ENCODE measurements at places on chromosomes 16 and 17.

DNA sequence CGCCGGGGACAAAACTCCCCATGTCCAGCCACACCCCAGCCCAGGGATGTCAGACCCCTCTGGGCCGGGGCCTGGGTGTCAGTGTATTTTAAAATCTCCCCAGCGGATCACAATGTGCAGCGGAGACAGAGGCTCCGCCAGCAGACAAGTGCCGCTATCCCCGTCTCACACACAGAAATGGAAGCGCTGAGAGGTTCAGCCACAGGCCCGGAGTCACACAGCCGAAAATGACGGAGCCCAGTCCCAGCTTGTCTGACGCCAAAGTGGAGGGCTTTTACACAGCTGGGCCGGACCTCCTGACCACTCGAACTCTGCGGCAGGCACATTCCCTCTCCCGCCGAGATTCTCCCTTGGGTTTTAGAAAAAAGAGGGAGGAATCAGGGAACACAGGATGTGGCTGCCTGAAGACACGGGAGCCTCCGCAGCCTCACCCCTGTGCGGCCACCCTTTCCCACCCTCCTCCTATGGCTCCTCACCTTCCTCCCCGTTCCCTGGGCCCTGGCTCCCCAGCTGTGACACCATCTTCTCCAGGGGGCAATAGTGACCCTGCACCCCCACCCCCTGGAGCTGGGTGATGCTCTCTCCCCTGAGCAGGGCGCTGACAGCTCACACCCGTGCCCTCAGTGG is 6.8 kb upstream of the OSGIN1 start:
- DNase-seq = no peak

- no peak for DNase-seq
These were observed 1.5 kb upstream of the GLG1 start for GRCh38 chr16:74608381-74608780.

DNA sequence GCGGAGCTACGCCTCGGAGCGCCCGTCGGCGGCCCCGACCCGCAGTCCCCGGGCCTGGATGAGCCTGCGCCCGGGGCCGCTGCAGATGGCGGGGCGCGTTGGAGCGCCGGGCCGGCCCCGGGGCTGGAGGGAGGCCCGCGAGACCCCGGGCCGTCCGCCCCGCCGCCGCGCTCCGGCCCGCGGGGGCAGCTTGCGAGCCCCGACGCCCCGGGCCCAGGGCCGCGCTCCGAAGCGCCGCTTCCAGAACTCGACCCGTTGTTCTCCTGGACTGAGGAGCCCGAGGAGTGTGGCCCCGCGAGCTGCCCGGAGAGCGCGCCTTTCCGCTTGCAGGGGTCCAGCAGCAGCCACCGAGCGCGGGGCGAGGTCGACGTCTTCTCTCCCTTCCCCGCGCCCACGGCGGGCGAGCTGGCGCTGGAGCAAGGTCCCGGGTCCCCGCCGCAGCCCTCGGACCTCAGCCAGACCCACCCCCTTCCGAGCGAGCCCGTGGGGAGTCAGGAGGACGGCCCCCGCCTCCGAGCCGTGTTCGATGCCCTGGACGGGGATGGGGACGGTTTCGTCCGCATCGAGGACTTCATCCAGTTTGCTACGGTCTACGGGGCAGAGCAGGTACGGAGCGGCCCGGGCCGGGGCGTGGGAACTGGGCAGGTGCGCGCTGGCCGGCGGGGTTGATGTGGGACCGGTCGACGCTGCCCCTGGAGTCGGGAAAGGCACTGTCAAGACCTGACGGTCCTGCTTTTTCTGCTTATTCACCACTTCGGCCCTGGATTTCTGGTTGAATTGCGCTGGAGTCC is 861 bp downstream of the RAB11FIP3 start:
- no peak for DNase-seq

DNA sequence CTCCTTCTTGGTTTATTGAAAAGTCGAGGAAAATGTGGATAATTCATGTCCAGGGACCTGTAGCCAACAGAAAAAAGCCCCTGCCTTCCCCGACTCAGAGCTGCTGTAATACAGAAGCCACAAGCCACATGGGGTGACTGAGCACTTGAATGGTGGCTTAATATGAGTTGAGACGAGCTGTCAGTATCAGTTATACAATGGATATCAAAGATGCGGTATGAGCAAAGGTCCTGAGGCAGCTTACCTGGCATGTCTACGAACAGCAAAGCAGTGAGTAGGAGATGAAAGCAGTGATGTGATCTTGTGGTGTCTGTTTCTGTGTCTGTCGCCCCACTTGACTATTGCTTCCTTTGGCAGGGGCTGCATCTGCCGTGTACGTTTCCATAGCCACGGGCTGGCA is 12.2 kb upstream of the RMI2 start:
- DNase-seq = no peak

GRCh38 chr17:8922451-8922850 is 43.1 kb downstream of the PIK3R5 start:
- DNase-seq = no peak

DNA sequence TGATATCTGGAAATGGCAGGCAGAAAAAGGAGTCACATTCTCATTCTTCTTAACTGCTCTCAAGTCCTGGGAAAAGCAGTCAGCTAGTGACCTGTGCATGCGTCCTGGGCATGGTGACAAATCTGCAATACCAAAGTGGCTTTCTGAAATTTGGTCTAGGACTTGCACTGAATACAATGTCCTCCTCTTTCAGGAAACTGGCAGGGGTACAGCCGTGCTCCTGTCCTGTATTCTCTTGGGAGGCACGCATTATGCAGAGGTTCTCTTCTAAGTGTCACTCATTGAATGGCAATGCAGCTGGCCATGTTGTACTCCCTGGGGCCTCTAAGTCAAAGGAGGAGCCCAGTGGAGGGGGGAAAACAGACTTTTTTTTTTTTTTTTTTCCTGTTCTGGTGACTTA is 10.6 kb downstream of the PHF12 start:
- no peak for DNase-seq

DNA sequence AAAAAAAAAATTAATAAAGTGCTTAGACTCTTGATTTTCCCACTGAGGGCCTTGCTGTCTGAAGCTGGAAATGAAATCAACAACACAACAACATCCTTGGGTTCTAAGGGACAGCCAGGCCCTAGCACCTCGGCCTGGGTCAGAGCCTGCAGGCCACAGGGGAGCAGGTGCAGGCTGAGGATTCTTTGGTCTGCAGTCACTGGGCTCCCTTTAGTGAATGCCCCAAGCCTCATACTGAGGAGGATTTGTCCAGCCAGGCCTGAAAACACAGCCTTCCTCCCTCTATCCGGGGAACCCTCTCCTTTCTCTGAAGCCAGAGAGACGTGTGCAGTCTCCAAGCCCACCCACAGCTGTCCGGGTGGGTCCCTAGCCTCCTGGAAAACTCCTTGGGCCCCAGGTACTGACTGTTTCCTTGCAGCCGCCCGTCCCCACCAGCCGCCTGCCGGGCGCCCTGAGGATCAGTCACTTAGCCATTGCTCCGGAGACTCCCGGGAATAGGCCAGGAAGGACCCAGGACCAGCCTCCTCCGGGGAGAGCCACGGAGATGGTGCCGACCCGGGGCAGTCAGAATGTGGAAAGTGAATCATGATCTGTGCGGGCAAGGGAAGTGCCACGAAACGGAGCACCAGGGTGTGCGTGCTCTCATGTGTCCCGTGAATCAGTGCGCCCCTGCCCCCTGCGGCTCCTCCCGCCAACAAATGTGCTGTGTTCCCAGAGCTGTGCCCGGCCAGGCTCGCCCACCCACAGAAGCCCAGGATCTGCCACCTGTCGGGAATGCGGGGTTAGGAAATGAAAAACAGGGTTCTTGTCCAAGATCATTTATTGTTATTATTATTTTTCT is 91.0 kb downstream of the RTN4RL1 start:
- DNase-seq = no peak

- no peak for DNase-seq
These were observed 187.6 kb downstream of the RPTOR start for GRCh38 chr17:80732268-80732667.

DNA sequence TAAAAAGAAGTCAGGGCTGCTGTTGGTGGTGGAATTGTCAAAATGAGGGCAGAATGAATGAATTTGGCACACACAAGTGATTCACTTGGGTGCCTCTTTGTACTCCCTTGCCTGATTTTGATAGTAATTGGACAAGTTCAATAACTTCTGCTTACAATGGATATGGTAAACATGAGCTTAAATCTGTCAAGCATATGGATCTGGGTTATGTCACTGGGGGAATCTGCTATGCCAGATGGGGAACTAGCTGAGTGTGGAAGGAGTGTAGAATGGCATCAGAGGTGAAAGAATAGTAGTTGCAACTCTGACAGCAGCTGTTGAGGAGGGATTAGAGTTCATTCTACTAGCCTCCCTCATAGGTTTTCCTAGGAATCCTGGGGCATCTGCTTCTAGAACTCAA is 724.2 kb upstream of the CDH8 start:
- no peak for DNase-seq

DNA sequence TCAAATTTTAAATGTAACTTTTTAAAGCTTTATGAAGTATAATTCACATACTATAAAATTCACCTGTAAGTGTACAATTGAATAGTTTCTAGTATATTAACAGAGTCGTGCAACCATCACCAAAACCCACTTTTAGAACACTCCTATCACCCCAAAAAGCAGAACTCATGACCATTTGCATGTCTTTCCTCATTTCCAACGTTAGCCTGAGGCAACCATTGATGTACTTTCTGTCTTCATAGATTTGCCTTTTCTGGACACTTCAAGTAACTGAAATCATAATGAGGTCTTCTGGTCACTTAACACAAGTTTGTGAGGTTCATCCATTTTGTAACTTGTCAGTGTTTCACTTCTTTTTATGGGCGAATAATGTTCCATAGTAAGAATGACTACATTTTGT is 33.2 kb downstream of the METTL16 start:
- no peak for DNase-seq

DNA sequence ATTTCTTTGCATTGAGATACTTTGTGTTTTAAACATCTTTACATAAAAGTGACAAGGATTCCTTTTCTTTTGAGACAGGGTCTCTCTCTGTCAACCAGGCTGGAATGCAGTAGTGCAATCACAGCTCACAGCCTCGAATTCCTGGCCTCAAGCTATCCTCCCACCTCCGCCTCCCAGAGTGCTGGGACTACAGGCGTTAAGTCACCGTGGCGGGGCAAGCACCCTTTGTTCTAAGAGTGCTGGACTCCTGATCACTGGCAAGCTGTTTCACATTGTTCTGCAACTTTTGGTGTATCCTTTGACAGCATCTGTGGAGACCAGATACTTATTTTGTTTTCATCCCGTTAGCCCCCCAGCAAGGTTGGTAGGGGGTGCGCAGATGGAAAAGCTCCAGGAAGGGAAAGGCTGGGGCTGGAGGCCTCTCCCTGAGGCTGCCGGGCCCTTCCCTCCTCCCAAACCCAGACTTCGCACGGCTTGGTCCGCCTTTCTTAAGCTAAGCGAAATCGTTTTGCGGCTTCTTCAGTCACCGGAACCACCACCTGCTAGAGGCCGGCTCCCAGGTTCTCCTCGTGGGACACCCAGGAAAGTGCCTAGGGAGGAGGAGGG is 1.1 kb downstream of the ST6GALNAC2 start:
- no peak for DNase-seq

DNA sequence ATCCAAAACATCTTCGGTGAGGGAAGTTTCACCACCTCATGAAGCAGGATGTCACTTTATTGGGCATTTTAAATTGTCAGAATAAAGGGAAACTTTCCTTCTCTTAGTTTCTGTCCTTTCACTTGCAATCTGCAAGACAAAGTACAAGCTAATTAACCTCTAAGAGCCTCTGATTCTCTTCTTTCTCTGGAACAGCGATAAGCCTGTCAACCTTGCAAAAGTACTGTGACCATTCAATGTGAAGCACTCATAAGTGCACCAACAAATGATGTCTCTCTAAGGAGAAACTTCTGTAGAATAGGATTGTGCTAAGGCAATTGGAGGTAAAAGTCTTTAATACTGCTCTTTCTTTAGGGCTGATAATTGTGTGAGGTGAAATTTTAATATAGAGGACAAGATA is 1622.3 kb downstream of the CDH8 start:
- DNase-seq = no peak

GRCh38 chr17:4534515-4534914 is 20.7 kb downstream of the MYBBP1A start:
- no peak for DNase-seq

GRCh38 chr16:3282103-3282729 is 1.1 kb upstream of the ZNF263 start:
- DNase-seq = no peak

DNA sequence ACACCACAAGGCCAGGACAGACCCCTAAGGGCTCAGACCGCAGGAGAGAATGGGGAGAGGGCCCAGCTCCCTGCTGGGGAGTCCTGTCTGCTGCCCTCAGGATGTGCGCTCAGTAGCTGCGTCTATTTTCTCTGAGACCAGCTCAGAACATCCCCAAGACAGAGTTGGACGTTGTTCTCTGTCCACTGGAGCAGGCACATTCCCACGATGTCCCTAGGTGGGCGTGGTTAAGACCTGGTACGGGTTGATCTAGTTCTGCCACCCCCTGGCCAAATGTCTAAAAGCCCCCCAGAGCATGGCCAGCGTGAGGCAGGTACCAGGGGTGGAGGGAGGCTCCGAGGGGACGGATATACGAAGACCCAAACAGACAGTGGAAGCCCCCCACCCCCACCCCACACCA is 842 bp upstream of the CALB2 start:
- DNase-seq = no peak

DNA sequence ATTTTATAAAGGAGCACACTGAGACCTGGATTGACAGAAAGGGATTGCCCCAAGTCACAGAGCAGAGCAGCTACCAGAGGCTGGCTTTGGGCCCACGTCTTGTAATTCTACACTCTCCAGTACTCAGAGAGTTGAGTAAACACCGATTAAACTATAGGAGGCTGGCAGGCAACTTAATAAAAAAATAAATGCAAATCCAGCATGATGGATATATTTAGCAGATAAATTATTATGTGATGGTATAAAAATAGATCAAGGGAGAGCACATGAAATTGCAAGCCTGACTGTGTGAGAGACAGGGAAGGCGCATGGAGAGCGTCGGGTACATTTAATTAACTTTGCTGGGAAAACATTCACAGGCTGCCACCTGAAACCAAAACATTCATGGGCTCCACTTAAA is 87.7 kb upstream of the CCL2 start:
- no peak for DNase-seq

- DNase-seq = no peak
These were observed 19.6 kb downstream of the OR1D5 start for GRCh38 chr17:3043737-3044365.

DNA sequence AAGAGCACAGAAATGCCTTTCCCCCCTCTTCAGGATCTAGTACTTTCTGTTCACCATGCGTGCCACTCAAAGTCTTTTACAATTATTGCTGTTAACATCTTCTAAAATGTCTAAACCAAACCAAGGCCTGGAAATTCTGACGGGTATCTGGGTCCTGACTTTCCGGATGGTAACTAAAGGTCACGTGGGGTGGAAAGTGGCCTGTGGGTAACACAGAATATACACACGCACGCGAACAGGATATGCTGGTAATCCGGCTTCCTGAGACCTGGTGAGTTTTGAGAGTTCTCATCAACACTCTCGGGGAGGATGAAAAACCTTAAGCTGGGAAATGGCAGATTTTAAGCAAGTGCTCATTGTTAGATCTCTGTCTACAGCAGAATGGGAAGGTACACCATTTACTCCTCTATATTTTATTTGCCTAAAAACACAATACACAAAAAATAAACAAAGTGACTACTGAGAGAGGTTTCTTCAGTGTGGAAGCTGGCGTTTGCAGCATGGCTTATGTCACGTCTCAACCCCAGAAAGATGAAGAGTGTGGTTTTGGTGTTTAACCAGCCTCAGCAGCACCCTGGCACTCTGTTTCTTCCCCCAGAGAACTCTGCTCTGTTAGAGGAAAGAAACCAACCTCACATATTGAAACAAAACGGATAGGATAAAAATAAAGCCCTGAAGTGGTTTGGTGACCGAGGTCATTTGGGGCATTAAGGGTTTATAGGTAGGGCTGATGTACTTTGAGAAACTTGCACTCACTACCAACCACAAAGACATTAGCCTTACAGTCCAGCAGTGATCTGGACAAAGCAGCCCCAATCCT is 37.3 kb downstream of the SMG6 start:
- peak; percentile 74 for DNase-seq

All from activated CD8-positive, alpha-beta memory T cell treated with anti-CD3 and anti-CD28 coated beads for 1 hour (primary cell).